ENCODE measurements at places on chromosomes 1 and 21.

- no peak for DNase-seq
These were observed 13.6 kb downstream of the EVA1C start for GRCh38 chr21:32426066-32426465.

DNA sequence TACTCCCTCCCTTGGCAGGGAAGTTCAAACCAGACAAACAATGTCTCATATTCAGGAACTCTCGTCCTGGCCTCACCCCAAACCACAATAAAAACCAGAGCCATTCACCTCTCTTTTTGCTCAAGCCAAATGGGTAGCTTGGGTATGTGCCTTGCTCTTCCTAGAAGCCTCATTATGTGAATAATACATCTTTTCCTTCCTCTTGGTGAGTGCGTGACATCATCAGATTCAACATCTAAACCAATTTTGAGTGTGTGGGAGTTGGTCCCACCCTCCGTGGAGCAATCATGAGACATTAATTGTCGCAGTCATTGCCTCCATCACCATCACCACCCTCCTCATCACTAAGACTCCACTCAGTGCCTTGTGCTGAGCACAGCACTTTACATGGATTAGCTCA lies 482.9 kb downstream of the PTPRU start:
- no peak for DNase-seq

DNA sequence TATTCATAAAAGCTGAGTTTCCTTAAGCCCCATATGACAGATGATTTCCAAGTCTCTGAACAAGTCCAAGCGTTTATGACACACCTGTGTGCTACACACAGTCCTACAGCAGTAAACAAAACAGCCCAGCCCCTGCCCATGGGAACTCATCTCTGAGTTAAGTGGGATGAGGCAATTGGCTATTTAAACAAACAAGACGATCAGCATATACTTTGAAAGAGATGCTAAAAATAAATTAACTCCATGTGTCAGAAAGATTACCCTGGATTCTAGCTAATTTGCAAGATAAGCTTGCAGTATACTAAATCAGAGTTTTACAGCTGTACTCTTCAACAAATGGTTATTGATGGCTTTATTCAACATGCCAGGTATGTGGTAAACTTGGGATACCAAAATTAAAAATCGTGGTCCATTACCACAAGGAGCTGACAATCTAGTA lies 7.0 kb downstream of the PSMG1 start:
- no peak for DNase-seq

- no peak for DNase-seq
These were observed 13.9 kb downstream of the OR14I1 start for GRCh38 chr1:248688527-248689298.

GRCh38 chr21:45390831-45391742 lies 13.9 kb upstream of the COL18A1 start:
- no peak for DNase-seq

DNA sequence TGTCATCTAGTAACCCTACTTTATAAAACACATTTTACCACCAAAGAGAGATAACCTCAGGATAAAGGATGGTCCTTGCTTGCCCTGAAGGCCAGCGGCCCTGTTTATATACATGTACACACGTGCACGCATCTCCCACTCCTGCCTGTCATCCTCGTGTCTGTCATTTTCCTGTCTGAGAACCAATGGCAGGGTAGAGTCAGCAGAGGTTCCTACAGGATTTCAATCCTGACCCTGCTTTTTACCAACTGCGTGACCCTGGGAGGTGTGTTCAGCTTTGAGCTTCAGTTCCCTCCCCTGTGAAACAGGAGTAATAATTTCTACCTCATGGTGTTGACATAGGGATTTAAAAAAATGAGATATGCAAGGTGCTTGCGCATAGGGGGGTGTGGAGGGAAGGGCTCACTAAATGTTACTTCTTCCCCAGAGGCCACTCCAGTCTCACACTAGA lies 12.3 kb upstream of the RASSF5 start:
- DNase-seq: no peak

DNA sequence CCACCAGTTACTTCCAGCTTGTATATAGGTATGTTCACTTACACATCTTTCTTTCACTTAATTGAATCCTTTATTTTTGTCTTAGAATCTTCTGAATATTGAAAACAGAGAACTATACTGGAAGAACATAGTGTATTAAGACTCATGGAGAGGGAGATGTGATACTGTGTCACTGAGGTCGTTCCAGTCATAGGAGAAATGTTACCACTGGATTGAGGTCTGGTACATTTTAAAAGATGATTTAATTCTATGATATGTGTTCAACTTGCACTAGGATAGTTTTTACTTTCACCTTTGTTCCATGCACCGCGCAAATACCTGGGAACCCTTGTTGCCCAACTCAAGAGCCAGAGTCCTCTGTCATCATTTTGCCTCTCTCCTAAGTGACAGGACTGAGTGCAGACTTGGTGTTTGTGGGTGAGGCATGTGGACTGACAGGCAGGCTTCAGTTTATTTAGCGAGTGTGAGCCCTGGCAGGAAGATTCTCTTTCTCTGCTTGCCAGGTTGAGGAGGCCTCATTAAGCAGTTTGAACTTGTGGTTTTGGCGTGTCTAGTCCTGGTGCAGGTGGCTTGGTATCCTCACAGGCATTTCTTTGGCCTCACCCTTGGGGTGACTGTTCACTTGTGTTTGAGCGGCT lies 63.7 kb downstream of the DYRK1A start:
- DNase-seq: no peak

DNA sequence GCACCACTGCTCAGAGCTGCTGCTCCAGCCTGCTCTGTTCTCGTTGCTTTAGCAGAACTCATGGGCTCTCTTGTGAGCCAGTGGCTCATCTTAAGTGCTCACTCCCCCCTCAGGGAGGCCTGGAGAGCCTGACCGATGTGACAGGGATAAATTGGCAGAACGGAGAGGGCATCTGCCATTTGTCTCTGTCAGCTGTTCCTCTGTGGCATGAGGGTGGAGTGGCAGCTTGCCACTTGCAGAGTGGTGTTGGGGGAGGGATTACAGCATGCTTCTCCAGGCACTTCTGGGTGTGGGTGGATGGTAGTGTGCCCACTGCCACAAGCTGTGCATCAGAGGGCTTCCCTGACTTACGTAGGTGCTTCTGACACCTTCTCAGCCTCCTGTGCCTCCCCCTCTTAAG lies 229.5 kb downstream of the PAPPA2 start:
- no peak for DNase-seq

DNA sequence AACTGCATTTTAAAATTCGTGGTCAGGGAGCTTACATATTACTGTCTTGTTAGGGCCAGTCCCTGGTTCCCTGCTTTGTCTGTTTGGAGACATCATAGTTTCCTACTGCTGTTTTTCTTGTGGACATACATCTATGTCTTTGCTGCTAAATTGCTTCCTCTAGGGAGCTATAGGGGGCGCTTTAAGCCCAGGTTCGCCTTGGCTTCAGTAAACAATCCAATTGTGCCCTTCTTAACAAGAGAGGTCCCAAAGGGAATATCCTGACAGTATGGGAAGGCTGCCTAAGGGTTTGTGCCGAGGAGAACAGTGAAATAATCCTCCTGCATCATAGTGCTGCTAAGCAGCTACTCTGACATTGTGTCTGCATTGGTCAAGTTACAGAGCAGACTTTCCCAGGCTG lies 112.5 kb downstream of the USH2A start:
- DNase-seq: no peak

- DNase-seq: no peak
These were observed 156.8 kb downstream of the FOXD2 start for GRCh38 chr1:47594627-47595026.

- peak; percentile 39 for DNase-seq
These were observed 65.2 kb downstream of the SIK1 start for GRCh38 chr21:43361493-43362296.

DNA sequence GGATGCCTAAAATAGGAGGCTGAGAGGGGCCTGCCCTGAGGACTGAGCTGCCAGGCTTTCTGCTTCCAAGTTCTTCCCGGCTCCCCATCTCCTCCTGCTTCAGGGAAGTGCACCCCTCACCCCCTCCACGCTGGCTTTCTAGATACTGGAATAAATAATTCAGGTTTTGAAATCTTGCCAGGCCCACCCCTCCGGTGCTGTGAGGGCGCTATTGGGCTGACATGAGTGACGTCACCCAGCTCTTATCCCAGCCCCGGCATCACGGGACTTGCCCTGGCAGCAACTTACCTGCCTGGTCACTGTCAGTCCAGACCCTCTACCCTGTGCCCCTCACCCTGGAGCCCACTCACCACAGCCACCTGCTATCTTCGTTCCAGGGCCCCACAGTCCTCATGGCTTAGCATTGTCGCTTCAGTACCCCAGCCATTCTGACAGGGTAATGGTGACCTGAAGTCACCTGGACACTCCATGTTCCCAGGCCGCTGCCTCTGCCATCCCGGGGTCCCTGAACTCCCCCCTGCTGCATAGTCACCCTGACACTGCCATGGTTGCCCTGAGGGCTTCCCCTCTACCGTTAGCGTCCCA lies 819 bp upstream of the GPR3 start:
- no peak for DNase-seq

- DNase-seq: no peak
These were observed 8.0 kb downstream of the HES4 start for GRCh38 chr1:991895-992294.

DNA sequence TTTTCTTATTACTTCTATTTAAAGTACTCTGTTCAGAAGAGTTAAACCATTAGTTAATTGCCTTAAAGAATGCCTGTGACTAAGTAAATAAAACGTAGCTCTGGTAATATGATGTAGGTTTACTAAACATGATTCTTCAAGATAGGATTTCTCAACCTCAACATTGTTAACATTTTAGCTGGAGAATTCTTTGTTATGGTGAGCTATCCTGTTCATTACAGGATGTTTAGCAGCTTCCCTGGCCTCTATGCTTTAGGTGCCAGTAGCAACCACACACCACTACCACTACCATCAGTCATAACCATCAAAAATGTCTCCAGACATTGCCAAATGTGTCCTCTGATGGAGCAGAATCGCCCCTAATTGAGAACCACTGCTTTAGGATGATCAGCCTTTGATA lies 10.7 kb downstream of the RPF1 start:
- DNase-seq: no peak

GRCh38 chr1:235834620-235835019 lies 32.1 kb downstream of the LYST start:
- DNase-seq: no peak

- DNase-seq: no peak
These were observed 37.0 kb downstream of the DMAP1 start for GRCh38 chr1:44250068-44250781.

DNA sequence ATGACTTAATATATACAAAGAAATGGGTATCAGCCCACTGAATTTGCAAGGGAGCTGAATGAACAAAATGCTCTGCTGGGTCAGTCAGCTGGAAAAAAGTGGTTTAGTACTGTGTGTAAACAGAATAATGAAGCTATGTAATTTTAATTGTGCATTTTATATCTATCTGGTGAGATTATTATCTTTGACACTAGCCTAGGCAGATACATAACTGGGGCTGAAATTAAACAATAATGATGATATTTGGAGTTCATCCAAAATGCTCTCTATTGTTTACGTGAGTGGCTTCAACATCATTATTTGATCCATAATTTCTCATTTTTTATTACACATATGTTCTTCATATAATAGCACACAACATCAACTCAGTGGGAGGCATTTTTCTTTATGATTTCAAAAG lies 208.5 kb upstream of the SNX7 start:
- DNase-seq: no peak

- no peak for DNase-seq
These were observed 535.9 kb downstream of the MATN1 start for GRCh38 chr1:30187413-30188023.

- DNase-seq: no peak
These were observed 2.1 kb upstream of the TP53BP2 start for GRCh38 chr1:223847781-223848345.

- no peak for DNase-seq
These were observed 75.4 kb downstream of the PTPRC start for GRCh38 chr1:198714271-198714670.

DNA sequence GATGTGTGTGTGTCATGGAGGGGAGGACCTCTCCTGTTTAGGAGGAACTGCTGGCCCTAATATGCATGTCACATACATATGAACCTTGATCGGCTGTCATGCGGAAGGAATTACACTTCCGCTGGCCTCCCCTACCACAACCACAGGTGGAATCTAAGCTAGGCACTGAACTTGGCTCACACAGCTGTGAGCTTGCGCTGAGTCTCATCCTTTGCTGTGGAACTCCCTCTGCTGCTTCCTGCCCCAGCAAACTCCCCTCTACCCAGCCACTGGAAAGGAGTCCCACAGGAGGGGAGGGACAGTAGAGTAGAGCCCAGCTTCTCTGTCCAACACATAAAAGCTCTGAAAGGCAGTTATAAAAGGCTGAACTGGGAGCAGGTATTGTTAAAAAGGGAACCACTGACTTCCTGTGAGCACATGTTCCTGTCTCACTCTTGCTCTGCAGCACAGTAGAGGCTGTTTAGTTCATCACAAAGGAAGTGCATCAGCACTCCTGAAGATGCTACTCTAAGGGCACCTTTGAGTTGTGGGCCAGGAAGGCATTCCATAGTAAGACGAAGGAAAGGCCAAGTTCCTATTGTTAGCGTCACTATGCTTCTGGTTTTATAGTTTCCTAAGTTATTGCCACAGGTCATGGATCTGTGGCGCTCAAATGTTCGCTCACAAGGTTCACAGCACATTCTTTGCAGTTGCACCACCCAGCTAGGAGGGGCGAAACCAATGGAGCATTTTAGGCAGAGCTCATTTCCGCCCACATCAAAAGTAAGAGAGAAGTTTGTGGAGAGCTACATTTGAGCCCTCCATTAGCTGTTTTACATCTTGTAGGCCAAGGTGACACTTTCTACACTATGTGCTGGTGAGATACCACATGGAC lies 17.7 kb upstream of the PTPRC start:
- DNase-seq: peak; percentile 65

- no peak for DNase-seq
These were observed 29.2 kb upstream of the CREG1 start for GRCh38 chr1:167582722-167583121.

- DNase-seq: no peak
These were observed 14.5 kb downstream of the SCYL3 start for GRCh38 chr1:169879034-169879840.

DNA sequence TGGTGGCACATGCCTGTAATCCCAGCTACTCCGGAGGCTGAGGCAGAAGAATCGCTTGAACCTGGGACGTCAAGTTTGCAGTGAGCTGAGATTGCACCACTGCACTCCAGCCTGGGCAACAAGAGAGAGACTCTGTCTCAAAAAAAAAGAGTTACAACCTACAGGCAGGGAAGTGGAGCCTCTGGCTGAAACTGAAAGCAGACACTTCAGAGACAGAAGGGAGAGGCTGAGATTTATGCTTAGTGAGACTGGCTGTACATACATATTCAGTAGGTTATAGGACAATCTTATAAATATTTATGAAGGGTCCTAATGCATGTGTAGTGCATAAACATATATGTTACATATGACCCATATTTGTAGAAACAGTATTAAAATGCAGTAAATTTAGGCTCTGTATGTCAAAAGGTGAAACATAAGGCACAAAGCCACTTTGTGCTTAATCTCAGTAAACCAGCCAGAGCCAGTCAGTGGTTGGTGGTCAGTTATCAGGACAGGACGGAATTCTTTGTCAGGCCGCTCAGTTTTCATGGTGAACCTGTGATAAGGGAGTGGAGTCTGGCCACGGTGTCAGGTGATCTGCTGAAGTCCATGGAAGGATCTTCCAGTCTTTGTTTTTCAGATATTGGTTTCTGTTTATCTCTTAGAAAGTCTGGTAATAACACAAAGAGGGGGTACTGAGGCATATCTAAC lies 13.7 kb downstream of the RHEX start:
- DNase-seq: no peak

- no peak for DNase-seq
These were observed 6.2 kb downstream of the CROCC start for GRCh38 chr1:16927711-16928485.
